A549 treated with GW870086 at 1 μM for 4 hours (cell line): ENCODE measurements at places on chromosomes 11 and 22. TPM values are rescaled to one million over a fixed set of nuclear protein-coding genes. Genes with fewer than 3 reads are reported as not detected.

CASP5 gene
- not detected in 5 replicates for total RNA-seq

IL17REL gene
- total RNA-seq: 0.05 to 0.08 TPM in 2 of 5 replicates, not detected in the others

BCO2 gene
- total RNA-seq: 0.53 to 1.0 TPM (median 0.77 TPM) in 5 replicates

SLC17A6 gene
- total RNA-seq: not detected in 5 replicates

CASP1 gene
- 0.11 to 0.56 TPM (median 0.29 TPM) in 4 of 5 replicates, not detected in the other for total RNA-seq

TMPRSS6 gene
- 0.03 TPM in 2 of 5 replicates, not detected in the others for total RNA-seq

OR5W2 gene
- not detected in 5 replicates for total RNA-seq

ACR gene
- total RNA-seq: 0.11 to 0.14 TPM in 2 of 5 replicates, not detected in the others

POTEH gene
- not detected in 5 replicates for total RNA-seq

PGM2L1 gene
- 10.4 to 21.2 TPM (median 17.5 TPM) in 5 replicates for total RNA-seq

ADM2 gene
- 0.57 to 0.71 TPM (median 0.64 TPM) in 5 replicates for total RNA-seq
